Naive B cell (primary cell): ENCODE measurements at places on chromosomes 12 and 14.

GRCh38 chr12:66217342-66217917, 28.4 kb downstream of the IRAK3 start:
- peak; percentile 25 for DNase-seq

DNA sequence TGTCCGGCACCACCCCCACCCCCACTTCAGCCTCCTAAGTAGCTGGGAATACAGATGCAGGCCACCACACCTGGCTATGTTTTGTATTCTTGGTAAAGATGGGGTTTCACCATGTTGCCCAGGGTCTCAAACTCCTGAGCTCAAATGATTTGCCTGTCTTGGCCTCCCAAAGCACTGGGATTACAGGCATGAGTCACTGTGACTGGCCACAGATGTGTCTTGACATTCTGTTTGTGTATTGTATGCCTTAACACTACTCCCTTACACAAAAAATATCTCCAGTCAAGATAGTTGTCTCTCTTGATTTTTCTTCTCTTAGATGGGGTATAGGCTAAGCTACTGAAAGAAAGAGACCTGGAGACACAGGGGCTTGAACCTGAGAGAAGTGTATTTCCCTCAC, 17.6 kb downstream of the CLEC14A start:
- no peak for DNase-seq

DNA sequence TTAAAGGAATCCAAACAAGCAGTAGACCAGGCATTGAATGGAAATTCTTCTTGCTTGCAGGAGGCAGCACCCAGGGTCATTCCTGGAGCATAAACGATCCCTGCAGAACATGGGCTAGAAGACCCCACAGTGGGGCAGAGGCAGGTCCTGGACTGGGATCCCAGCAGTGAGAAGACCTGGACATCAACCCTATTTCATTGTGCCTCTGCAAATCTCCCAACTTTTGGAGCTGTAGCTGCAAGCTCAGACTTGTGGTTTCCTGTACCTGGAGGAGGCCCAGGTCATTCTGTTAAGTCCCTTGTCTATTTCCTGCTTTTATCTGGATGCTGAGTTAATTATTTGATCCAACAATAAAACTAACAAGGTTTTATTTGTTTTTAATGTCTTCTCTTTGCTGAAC, 61.7 kb downstream of the CALM1 start:
- DNase-seq, result no peak

DNA sequence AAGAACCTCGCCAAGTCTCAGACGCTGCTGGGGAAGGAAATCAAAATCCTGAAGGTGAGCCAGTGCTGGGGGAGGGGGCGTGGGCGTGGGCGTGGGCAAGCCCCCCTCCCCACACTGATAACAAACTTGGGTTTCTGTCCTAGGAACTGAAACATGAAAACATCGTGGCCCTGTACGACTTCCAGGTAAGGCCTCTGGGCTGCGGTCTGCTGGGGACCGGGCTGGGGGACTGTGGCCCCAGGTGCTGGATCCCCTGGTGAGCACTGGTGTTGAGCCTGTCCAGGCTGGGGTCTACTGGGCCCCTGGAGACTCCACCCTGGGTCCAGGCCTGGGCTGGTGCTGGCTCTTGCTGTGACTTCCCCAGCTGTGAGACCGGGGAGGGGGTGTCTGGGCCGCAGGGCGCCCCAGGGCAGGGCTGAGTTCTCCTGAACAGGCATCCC, 1.2 kb downstream of the ULK1 start:
- no peak for DNase-seq

GRCh38 chr12:56728139-56728861, 3.2 kb upstream of the NACA start:
- no peak for DNase-seq

- peak; percentile 72 for DNase-seq
Observed at GRCh38 chr12:120583478-120584030, 2.4 kb upstream of the POP5 start.

- DNase-seq, result no peak
Observed at GRCh38 chr12:21813125-21813524, 38.6 kb upstream of the KCNJ8 start.

- peak; percentile 55 for DNase-seq
Observed at GRCh38 chr12:94532490-94533422, 73.1 kb upstream of the CEP83 start.

DNA sequence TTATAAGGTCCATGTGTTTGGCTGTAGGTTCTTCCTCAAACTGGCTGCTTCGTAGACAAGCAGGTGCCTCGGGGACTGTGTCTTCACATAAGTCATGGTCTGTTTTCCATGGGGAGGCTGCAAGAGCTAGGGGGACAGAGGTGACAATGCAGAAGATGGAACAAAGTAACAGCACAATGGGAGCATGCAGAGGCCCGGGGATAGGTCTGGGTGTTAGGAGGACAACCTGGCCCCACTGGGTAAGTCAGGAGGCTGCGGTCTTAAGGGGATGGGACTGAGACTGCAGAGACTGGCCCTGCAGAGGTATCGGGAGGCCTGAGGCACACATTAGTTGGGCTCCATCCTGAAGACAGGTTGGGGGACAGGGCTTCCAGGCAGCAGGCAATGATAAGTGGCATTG, 88.9 kb downstream of the NTF3 start:
- no peak for DNase-seq

DNA sequence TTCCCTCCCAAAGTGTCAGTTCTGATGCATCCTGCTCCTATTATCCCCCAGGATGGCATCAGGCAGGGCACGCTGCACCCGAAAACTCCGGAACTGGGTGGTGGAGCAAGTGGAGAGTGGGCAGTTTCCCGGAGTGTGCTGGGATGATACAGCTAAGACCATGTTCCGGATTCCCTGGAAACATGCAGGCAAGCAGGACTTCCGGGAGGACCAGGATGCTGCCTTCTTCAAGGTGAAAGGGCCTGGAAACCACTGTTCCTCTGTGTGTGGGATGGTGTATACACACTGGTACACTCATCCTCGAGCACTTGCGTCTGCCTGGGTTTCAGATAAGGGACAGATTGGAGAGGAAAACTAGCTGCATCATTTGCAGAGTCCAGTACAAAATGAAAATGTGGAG, 1.0 kb downstream of the IRF9 start:
- no peak for DNase-seq

DNA sequence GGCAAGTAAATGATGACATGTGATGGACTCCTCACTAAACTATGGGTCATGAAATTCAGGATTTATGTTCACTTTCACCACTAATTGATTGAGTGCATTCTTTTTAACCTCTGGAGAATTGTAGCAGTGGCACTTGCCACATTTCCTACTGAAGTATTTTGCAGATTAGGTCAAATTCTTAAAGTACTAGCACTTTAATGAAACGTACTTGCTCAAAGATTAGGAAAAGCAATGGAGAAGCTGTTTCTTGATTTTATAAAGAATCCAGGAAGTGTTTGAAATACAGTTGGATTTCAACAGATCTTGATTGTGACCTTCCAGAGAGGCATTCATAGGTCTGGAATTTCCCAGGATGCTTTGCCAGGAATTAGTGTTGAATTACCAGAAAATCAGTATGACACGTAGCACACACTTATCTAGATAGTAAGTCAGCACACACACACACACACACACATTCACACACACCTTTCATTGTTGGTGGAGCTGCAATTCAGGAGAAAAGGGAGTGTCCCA, 162.6 kb downstream of the MYRFL start:
- DNase-seq, result no peak

DNA sequence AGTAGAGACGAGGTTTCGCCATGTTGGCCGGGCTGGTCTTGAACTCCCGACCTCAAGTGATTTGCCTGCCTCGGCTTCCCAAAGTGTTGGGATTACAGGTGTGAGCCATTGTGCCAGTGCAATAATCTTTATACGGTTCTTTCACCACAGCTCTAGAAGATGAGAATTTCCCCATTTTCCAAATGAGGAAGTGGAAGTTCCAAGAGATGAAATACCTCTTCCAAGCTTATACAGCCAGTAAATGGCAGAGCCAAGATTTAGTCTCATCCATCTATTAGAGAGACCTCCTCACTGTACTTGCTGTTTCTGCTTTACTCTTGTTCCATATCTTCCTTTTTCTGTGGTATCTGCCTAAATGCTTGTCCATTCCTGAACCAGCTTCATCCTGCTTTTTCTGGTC, 3.1 kb upstream of the LMNTD1 start:
- DNase-seq, result no peak

- peak; percentile 38 for DNase-seq
Observed at GRCh38 chr14:50791201-50791600, 39.8 kb downstream of the NIN start.

DNA sequence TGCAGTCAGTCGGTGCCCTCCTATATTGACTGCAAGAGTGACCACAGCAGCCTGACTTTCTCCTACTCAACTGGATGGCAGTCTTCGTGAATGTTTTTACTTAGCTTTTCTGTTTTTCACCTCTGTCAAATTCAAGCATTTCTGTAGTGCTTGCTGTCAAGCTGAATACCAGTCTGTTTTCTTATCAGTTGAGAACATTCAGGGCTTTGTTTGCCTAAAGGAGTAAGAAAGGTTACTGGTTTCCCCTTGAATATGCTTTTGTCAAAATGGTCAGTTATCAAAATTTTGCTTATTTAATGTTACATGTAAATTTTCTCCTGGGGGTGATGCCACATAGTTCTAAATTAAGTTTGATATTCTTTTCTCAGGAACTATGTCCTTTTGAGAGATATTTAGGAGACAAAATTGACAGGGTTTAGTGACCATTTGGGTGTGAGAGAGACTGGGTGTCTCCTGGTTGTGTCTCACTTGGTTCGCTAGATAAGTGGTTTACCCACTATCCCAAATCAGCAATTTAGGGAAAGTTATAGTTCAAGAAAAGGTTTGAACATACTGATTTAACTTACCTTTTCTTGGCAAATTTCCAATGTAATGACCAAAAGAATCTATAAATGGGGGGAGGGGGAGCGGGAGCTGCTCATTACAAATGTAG, 366.3 kb downstream of the TMTC2 start:
- DNase-seq, result no peak

GRCh38 chr14:75042035-75042434, 9.2 kb downstream of the MLH3 start:
- no peak for DNase-seq

DNA sequence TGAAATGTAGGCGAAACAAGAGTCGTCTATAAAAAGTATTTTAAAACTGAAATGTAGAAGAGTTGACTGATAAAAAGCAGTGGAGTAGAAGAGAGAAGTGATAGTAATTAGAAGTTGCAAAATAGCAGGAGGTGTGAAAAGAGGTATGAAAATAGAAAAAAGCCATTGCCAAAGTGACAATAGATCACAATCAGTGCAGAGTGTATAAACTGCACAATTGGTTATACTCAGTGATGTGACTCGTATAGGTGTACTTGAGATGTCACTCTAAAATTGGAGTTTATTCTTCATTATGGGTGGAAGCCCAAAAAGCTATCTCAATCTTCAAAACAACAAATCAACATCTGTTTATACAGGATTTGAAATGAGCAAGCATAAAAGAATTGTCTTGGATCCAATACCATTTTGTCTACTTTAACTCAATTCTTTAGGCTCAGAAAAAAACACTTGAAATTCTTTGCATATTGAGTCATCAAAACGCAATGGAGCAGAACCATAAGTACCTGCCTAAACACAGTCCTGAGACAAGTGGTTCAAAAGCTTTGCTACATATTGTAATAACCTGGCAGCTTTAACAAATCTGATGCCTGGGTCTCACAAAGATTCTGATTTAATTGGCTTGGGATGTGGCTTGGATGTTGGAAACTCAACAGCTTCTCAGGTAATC, 8.8 kb downstream of the IKBIP start:
- no peak for DNase-seq

GRCh38 chr12:116374207-116374606, 96.7 kb upstream of the MED13L start:
- DNase-seq, result no peak

- DNase-seq, result no peak
Observed at GRCh38 chr12:51792417-51792816, 56.1 kb downstream of the FIGNL2 start.
